GM19239 (cell line): ENCODE measurements at places on chromosomes 16 and 17.
A peak's percentile ranks its signal among the peaks of the same experiment; 100 is the strongest.

DNA sequence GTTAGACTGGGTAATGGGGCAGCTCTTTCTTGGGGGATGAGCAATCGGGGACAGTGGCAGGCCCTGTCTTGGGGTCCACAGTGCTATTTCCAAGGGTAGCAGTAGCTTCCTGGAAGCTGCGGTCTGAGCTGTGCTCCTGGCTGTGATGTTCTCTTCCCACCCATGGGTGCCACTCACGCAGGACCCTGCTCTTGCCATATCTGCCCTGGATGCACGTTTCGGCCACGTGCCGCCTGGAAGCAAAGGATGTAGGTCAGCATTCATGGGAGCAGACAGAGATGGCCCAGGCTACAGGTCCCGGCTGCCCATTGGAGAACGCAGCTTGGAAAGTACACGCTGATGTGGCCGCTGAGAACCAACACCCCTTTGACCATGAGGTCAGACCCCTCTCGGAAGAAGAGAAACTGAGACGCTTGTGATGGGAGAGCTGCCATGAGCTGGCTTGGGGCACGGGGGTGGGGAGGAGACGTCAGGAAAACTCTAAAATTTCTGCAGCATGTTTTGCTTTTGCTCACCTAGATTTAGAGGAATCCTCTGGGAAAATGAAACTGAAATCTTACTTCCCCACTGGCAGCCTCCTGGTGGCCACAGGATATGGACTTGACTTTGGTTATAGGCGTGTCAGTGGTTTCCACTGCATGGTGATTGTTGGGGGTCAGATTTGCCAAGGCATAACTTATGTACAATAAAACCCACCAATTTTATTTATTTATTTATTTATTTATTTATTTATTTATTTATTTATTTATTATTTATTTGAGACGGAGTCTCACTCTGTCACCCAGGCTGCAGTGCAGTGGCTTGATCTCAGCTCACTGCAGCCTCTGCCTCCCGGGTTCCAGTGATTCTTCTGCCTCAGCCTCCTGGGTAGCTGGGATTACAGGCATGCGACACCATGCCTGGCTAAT, 36.2 kb upstream of the IRF8 start:
- no peak for DNase-seq

- no peak for DNase-seq
Observed at GRCh38 chr16:359871-360697, 7.6 kb upstream of the AXIN1 start.

- no peak for DNase-seq
Observed at GRCh38 chr16:54342966-54343365, 56.4 kb upstream of the IRX3 start.

DNA sequence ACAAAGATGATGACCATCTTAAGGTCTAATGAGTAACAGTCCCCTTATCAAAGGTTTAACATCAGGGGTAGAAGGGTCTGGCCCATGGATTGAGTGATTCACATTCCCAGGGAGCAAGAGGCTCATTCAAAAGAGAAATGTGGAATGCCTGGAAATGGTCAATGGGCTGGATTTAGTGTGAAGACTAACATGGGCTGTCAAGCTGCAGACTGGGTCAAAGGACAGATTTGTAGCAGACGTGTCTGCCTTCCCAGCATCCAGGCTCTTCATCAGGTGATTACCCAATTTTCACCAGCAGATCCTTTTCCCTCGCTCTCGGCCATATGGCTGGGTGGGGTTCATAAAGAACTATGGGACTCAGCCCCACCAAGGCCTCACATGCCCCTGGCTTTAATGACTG, 26.8 kb downstream of the DCUN1D3 start:
- no peak for DNase-seq

- DNase-seq, result peak; percentile 97
Observed at GRCh38 chr17:82065638-82066303, at the start of gene DUS1L. Gene DUS1L (minus strand): TSS chr17:82065804. CDS start chr17:82065059, 745 bp downstream.

DNA sequence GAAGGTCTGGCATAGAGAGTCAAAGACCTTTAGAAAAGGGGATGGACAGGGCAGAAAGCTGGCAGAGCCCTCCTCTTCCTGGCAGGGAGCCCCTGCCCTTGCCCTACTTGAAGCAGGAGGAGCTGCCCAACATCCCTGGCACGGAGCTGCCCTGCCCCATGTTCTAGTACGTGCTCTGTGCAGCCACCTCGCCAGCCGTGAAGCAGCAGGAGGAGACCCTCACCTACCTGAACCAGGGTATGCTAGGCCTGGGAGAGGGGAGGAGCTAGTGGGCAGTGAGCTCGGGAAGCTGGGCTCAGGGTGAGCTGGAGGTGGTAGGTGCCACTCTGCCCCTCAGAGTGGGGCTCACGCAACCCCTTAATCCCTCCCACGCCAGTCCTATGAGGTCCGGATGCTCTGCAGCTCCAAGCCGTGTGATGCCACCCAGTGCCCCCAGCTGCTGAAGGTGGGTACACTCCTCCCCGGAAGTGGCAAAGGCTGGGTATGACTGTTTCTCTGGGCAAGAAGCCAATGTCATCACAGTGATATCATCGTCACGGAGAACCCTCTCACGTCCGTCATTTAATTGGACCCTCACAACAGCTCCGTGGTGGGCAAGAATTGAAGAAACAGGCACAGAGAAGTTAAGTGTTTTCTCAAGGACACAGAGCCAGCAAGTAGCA, 12.7 kb upstream of the STAC2 start:
- DNase-seq, result no peak

DNA sequence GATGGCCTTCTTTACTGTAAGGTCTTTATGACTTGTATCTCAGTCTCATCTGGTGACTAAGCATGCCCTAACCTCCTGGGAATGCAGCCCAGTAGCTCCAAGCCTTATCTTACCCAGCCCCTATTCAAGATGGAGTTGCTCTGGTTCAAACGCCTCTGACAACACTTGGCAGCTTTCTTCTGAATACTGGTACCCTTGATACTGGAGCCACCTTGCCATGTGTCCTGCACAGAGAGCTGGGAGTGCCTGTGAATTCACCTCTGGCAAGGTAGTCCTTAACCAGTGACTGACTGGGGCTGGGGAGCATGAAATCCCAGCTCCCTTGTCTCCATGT, 17.2 kb downstream of the NUDT7 start:
- DNase-seq, result no peak

- no peak for DNase-seq
Observed at GRCh38 chr17:50060951-50061712, 5.2 kb downstream of the ITGA3 start.

GRCh38 chr17:39653316-39653661, 11.9 kb upstream of the TCAP start:
- DNase-seq, result no peak

- DNase-seq, result no peak
Observed at GRCh38 chr16:46721885-46722284, 26.3 kb downstream of the MYLK3 start.

DNA sequence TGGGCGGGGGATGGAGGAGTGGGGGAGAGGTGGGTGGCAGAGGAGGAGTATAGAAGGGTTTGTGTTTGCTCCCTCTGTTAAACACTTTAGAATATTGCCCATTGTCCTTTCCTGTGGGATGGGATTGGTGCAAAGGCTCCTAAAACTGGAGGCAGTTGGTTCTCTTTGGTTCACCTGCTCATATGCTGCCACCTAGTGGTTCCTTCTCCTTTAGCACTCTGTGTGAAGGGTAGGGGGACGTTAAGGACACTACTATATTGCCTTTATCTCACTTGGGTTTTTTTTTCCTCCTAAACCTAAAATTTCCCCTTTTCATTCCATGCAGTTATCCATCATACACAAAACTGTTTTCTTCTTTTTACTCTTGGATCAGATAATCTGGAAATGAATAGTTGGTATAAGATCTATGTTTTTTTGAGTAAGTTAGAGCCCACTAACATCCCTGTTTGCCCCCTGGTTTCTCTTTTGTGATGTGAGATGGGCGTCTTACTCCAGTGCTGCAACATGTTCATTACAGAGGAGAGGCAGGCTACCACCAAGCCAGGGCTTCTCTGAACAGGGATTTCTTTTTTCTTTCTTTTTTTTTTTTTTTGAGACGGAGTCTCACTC, 23.8 kb downstream of the SNX11 start:
- peak; percentile 44 for DNase-seq

DNA sequence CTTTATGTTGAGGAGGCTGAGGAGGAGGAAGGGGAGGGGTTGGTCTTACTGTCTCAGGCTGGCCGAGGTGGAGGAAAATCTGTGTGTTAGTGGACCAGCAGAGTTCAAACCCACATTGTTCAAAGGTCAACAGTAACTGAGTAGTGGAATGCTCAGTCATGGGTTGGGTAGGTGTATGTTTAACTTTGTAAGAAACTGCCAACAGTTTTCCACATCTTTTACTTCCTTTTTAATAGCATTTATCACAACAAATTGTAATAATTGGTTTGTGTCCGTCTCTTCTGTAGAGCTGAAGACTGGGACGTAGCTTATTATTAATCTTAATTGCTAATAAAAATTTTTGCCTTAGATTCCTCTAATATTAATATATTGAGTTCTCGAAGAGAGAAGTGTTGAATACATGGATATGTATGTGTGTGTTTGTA, 5.3 kb downstream of the ATP6V0A1 start:
- no peak for DNase-seq

DNA sequence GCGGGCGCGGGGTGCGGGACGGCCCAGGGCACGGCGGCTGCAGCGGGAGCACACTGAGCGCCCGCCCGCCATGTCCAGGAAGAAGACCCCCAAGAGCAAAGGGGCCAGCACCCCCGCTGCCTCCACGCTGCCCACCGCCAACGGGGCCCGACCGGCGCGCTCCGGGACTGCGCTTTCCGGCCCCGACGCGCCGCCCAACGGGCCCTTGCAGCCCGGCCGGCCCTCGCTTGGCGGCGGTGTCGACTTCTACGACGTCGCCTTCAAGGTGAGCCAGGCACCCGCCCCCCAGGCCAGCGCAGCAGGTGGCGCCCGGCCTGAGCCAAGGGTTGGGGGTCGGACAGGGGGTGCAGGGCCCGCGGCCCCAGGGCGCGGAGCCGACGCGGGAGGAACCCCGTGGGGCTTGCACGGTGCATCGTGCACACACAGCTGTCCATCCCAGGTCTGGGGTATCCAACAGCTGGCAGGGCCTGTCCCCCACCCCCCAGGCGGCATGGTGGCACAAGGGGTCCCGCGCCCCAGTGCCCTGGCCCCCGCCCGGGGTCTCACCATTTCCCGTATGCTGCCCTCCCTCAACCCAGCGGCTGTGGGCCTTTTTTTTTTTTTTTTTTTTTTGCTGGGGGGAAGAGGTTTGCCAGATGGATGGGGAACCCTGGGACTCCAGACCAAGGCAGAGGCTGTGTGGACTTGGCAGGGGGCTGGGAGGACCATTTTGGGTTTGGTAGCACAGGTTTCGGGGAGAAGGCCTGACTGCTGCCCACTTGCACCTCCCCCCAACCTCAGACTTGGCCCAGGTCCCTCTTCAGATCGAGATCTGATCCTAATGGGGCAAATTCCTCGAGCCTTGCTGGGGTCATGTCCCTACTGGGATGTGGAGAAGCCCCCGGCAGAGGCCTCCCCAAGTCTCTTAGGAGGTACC, 547 bp downstream of the RAB26 start:
- DNase-seq, result no peak

DNA sequence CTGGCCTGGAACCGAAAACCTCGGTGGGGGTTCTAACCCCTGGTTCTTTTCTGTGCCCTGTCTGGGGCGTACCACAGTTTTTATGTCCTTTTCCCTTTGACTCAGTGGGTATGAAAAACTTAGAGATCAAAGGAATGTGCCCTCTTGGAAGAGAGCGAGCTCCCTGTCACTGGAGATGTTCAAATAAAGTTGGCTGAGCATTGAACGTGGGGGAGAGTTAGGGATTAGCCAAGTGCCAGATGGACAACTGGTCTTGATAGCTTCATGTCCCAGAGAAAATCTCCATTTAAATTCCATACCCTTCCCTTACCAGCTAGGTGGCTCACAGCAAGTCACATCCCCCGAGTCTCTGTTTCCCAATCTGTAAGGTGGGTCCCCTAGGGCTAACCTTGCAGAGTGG, 9.5 kb downstream of the ADGRG1 start:
- DNase-seq, result no peak

DNA sequence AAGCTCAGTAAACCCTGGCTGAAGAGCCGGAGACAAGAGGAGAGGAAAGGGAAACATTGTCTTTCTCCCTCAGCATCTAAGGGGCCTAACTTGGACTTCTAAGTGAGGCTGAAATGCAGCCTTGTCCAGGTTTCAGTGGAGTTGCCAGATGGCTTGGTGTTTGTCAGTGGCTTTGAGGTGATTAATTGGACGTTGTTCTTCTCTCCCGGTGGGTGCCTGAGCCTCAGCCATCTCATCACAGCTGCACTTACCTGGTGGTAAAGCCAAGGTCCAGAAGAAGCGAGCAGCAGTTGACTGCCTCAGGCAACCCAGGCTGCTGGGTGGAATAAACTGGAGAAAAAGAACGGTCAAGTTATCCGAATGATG, 202.2 kb upstream of the NLRP1 start:
- no peak for DNase-seq

DNA sequence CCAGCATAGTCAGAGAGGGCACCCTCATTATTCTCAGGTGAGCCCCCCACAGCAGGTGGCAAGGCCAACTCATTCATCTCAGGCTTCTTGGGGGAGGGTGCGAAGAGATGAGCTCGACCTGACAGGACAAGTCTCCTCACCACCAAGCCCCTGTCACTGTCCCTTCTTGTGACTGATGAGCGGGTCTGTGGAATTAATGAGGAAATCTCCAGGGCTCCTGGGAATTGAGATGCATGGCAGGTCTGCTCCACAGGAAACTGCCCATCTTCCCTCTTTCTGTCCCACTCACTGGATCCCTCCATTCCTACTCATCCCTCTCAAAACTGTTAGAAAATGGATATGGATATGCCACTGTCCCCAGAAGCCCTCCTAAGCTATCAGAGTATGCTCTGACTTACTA, 32.5 kb upstream of the CES5A start:
- DNase-seq, result no peak

DNA sequence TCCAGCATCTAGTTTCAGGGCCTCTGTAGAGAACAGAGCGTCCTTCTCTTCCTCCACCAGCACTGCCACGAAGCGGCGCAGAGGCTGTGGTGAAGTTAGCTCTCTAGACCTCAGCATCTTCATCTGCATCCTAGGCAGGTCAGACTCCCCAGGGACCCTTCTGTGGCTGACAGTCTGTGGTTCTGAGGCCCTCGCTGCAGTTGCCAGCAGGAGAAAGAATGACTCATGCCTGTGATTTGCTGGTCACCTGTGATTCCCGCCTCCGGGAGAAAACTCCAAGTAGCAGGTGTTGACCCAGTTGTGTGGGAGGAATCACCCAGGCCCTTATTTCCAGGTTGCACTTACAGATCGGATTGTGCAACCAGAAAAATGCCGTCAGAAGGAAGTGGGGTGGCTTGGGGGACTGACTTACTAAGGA, 117.3 kb upstream of the CACNG5 start:
- peak; percentile 56 for DNase-seq

DNA sequence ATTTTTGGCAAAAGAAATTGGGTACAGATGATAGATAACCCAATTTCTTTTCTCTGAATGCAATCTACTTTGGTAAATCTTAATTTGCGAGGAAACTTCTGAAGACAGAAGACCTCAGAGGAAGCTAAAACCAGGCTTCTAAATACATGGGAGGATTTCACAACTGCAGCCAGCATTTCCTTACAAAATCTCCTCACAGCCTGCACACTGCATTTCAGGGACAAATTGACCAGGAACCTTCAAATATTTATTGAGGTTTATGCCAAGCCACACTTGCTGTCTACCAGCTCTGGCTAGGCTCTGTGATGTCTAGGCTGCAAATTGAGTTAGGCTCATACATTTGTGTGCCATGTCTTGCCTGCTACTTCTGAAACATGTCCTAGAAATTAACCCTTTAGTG, 167.3 kb upstream of the CDH5 start:
- no peak for DNase-seq
